Hair follicular keratinocyte (primary cell): ENCODE measurements at places on chromosomes 3 and 15. TPM values are rescaled to one million over a fixed set of nuclear protein-coding genes. Genes with fewer than 3 reads are reported as not detected.

Gene CHAC1
- 20.5 and 61.6 TPM in 2 replicates for total RNA-seq

Gene TM4SF18
- total RNA-seq, result 0.46 TPM in 1 of 2 replicates, not detected in the other

Gene CLDN11
- 3.4 and 5.1 TPM in 2 replicates for total RNA-seq

Gene KCNAB1
- not detected in 2 replicates for total RNA-seq

Gene UROC1
- not detected in 2 replicates for total RNA-seq

Gene COMMD4
- 76.2 and 115 TPM in 2 replicates for total RNA-seq

Gene C3orf85
- total RNA-seq, result not detected in 2 replicates

Gene CCR5
- total RNA-seq, result not detected in 2 replicates

Gene FSIP1
- 0.76 and 2.0 TPM in 2 replicates for total RNA-seq

Gene PIAS1
- 9.0 and 9.3 TPM in 2 replicates for total RNA-seq

Gene RYR3
- not detected in 2 replicates for total RNA-seq

Gene ARHGAP31
- 2.1 and 2.2 TPM in 2 replicates for total RNA-seq

Gene NR1I2
- 0.08 TPM in 2 replicates for total RNA-seq

Gene CFAP91
- not detected in 2 replicates for total RNA-seq

Gene RHOV
- 0.65 and 1.6 TPM in 2 replicates for total RNA-seq

Gene ADCY5
- total RNA-seq, result 0.08 TPM in 1 of 2 replicates, not detected in the other

Gene RBP2
- total RNA-seq, result not detected in 2 replicates

Gene INSYN1
- 0.08 and 0.42 TPM in 2 replicates for total RNA-seq

Gene PPP1R14D
- not detected in 2 replicates for total RNA-seq

Gene LTK
- not detected in 2 replicates for total RNA-seq

Gene FAM174B
- total RNA-seq, result 0.61 and 2.0 TPM in 2 replicates

Gene ACTRT3
- 1.9 and 4.4 TPM in 2 replicates for total RNA-seq

Gene GCNT3
- 0.16 TPM in 1 of 2 replicates, not detected in the other for total RNA-seq

Gene SOX14
- total RNA-seq, result not detected in 2 replicates

Gene GNAT1
- total RNA-seq, result not detected in 2 replicates

Gene GRAMD1C
- total RNA-seq, result 2.6 and 7.8 TPM in 2 replicates

Gene MOBP
- total RNA-seq, result not detected in 2 replicates

Gene DCP1A
- 10.1 and 10.6 TPM in 2 replicates for total RNA-seq

Gene GOLGA8M
- total RNA-seq, result not detected in 2 replicates

Gene HCLS1
- total RNA-seq, result 0.39 TPM in 1 of 2 replicates, not detected in the other

Gene AGBL1
- total RNA-seq, result not detected in 2 replicates

Gene MED12L
- under 0.01 TPM in 1 of 2 replicates, not detected in the other for total RNA-seq

Gene RBM5
- 40.3 and 47.6 TPM in 2 replicates for total RNA-seq

Gene HYPK
- 12.9 and 14.4 TPM in 2 replicates for total RNA-seq

Gene C3orf22
- not detected in 2 replicates for total RNA-seq

Gene CD200R1
- total RNA-seq, result 1.2 TPM in 1 of 2 replicates, not detected in the other

Gene CACNA2D3
- not detected in 2 replicates for total RNA-seq

Gene CCDC9B
- total RNA-seq, result 3.9 and 8.0 TPM in 2 replicates

Gene ANKRD34C
- not detected in 2 replicates for total RNA-seq

Gene SERPINI2
- total RNA-seq, result not detected in 2 replicates

Gene CCDC54
- not detected in 2 replicates for total RNA-seq

Gene CCDC80
- 10.3 and 11.7 TPM in 2 replicates for total RNA-seq

Gene GHRL
- not detected in 2 replicates for total RNA-seq

Gene UACA
- 11.0 and 12.1 TPM in 2 replicates for total RNA-seq

Gene IQCF2
- not detected in 2 replicates for total RNA-seq
